ENCODE measurements at places on chromosomes 1 and 21.

GRCh38 chr1:62912028-62912638 is 128.2 kb downstream of the ATG4C start:
- DNase-seq = no peak

DNA sequence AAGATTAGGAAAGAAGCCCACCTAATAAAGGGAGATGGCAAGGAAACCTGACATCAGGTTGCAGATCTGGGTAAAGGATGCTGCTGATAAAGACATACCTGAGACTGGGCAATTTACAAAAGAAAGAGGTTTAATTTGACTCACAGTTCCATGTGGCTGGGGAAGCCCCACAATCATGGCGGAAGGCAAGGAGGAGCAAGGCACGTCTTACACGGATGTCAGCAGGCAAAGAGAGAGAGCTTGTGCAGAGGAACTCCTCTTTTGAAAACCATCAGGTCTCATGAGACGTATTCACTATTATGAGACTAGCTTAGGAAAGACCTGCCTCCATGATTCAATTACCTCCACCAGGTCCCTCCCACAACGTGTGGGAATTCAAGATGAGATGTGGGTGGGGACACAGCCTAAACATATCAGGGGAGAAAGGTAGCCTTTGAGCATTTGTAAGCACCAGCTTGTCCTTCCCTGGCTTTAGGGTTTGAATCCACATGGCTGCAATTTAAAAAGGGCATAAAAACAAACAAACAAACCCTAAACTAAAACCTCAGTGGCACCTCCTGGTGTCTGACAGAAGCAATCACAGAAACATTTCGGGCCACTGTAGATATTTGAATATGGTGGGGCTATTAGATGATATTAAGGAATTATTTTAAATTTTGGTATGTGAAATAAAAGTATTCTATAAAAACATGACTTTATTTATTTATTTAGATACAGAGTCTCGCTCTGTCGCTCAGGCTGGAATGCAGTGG is 33.1 kb downstream of the SLC2A7 start:
- DNase-seq = no peak

GRCh38 chr1:226308166-226308722 is 720 bp downstream of the LIN9 start:
- DNase-seq = no peak

DNA sequence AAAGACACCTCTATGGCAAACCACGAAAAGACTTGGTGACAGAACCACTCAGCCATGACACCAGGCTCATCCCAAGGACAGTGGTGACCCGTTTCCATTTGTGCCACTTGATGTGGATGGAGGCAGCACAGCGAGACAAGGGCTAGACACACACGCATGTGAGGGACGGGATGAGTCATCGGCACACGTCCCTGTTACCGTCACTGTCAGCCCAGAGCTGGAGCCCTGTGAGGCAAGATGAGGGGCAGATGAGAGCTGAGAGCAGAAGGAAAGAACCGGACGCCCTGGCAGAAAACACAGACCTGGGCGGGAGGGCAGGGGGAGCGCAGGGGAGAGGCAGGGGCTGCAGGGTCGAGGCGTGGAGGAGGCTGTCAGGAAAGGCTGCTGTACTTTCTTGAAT is 57.8 kb downstream of the SIK1 start:
- no peak for DNase-seq

- no peak for DNase-seq
Observed at GRCh38 chr1:17118706-17119075, 560 bp downstream of the PADI2 start.

- no peak for DNase-seq
Observed at GRCh38 chr1:162006081-162006480, 17.6 kb downstream of the OLFML2B start.

DNA sequence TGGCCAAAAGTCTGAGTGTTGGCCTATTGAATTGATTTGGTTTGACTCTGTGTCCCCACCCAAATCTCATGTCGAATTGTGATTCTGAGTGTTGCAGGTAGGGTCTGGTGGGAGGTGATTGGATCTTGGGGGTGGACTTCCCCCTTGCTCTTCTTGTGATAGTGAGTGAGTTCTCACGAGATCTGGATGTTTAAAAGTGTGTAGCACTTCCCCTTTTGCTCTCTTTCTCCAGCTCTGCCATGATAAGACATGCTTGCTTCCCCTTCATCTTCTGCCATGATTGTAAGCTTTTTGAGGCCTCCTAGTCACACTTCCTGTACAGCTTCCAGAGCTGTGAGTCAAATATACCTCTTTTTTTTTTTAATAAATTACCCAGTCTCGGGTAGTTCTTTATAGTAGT is 297.1 kb upstream of the ZRANB2 start:
- DNase-seq = no peak

GRCh38 chr1:158806916-158807536 is 24.1 kb upstream of the MNDA start:
- no peak for DNase-seq

DNA sequence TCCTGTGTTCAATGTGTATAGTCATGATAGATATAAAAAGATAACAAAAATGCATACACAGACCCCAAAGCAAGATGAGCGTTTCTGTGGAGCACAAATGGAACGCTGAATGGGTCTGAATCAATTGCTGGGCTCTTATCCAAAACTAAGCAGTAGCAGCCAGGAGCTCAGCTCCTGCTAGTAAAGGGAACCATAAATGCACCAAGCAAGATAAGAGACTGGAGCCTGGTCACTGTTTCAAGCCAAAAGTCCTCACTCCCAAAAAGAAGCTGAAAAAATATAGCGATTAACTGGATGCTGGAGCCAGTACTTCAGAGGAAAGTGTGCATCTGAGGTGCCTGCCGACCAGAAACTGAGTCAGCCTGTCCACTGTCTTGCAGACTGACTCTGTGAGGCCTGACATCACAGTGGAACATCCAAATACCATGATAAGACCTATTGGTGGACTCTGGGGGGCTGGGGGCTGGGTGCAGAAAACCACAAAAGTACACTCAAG is 68.9 kb downstream of the LRRC8C start:
- no peak for DNase-seq

DNA sequence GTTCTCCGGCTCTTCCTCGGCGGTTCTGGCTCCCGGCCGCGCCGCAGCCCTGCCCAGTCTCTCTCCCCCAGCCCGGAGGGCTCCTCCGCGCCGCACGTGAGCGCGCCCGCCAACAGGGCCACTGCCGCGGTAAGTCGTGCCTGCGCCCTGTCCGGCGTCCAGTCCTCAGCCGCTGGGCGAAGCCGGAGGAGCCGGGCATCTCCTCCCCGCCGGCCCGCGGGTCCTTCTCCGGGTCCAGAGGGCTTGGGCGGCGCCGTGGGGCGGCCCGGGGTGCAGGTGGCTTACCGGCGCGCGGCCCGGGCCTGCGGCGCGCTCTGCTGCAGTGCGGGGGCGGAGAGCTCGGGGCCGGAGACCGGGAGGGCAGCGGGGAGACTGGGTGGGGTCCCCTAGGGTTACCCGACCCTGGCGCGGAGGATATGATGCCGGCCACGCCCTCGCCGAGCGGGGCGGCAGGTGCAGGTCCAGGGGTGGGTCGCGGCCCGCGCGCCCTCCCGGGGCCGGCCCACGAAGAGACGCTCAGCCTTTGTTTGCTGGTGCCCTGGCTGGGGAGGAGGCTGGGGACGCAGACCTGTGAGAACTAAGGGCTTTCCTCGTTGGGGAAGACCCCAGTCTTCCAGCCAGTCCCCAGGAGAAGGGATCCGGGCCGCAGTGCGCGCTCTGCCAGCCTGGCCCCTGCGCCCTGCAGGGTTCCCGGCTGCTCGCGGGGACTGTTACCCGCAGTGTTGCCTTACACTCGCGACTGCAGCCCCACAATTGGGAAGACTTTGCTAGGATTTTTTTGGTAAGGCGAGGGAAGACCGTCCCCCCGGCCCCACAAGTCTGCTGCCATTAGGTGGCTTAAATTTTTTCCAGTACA is at the start of gene DOP1B:
DOP1B (plus strand) TSS at position 10 of the 856 bp plus-strand sequence. CDS start 7,910 bp downstream, outside the sequence.
- peak; percentile 42 for DNase-seq

- no peak for DNase-seq
Observed at GRCh38 chr21:44461464-44462001, 6.2 kb downstream of the LRRC3 start.

DNA sequence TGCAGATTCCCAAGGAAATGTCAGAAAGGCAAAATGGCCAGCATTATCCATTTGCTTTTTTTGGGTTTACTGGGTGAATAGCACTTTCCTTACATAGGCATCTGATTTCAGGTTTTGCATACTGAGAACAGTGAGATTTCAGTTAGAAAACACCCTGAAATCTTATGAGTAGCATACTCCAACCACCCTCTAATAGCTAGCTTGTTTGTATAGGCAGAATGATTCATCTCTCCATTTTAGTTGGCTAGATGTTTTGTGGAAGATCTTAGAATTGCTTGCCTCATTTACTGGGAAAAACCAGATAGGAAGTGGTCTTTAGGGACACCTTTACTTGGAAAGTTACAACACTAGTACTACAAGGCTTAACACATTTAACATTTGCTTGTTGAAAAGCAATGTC is 10.4 kb downstream of the KYAT3 start:
- DNase-seq = no peak

DNA sequence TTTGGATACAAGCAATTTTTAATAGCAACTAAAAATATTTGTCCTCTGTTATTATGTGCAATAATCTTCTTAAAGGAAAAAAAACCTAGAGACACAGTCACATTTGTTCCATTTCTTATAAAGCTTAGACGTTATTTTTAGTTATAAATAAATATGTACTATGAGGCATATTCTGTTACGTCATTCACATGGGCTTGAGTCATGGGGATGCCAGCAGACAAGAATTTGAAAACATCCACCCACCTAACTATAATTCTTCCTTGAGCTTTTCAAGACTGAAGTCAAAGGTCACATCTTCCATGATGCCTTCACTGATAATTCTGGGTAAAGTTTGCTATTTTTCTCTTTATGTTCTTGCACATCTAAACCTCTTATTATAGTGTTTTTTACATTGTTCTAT is 268.8 kb downstream of the KCTD3 start:
- no peak for DNase-seq

DNA sequence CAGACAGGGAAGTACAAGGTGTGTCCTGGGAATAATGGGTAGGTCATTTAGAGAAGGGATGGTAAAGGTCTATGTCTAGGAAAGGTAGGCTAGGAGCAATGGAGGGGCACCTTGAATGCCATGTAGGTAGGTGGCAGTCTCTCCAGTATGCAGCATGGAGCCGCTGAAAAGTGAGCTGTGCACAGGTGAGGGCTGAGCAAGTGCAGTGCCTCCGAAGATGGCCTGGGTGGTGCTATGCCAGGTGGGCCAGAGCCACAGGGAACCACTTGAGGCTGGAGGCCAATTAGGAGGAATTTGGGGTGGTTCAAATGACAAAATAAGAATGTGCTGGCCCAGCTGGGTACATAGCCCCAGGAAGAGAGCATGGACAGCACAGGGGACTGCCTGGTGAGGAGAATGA is 25.0 kb downstream of the RNU5D-1 start:
- no peak for DNase-seq

- DNase-seq = no peak
Observed at GRCh38 chr1:2259668-2260402, 31.7 kb downstream of the SKI start.

DNA sequence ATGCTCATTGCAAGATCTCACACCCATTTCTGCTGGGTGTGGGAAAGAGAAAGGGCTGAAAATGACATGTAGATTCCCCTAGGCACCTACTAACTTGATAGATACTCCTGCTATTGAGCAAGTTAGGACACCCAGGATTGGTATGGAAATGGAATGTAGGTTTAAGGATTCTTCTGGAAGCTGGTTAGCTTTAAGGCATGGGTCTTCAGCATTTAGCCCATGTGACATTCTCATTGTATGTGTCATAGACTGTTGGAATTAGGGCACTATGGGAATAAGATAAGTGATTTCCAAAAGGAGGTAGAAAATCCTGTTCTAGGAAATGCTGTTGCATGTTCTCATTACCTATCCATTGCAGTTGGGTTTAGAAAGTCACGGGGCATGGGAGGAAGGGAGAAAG is 76.2 kb downstream of the DISC1 start:
- no peak for DNase-seq

DNA sequence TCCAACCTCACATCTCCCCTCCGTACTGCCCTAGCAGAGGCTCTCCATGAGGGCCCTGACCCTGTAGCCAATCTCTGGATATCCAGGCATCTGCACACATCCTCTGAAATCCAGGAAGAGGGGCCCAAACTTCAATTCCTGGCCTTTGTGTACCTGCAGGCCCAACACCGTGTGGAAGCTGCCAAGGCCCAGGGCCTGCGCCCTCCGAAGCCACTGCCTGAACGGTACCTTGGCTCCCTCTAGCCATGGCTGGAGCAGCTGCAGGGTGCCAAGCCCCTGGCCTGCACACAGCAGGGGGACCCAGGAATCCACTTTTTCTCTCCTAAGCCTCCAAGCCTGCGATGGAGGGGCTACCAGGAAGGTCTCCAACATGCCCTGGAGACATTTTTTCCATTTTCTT is 84.2 kb downstream of the PTGER3 start:
- no peak for DNase-seq

DNA sequence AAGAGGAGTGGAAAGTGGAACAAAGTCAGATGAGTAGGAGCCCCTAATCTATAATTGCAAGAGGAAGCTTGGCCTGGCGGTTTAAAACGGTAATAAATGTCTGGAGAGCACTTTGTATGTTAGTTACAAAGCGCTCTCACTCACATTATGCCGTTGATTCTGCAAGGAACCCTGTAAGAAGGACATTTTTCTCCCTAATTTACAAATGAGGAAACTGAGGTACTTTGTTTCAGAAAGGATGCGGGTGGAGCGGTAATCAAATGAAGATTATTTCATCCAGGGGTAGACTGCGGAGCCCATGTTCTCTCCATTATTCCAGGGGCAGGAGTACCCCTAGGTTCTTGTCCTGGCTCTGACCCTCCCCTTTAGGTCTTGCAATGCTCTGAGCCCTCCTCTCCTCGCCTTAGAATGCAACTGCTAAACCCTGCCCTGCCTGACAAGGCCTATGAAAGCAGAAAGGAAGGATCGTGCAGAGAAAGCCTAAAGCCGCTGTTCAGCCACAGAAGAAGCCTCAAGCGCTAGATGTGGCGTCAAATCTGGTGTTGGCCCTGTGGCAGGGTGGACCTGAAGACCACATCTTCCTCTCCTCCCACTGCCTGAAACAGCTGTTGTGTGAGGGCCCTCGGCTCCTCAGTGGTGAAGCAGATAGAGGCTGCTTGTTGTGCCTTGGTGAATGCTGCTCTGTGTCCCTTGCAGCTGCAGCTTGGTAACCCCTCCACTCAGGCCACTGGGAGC is 588 bp upstream of the PACC1 start:
- DNase-seq = no peak

GRCh38 chr1:110455151-110455550 is 4.2 kb downstream of the PROK1 start:
- no peak for DNase-seq

DNA sequence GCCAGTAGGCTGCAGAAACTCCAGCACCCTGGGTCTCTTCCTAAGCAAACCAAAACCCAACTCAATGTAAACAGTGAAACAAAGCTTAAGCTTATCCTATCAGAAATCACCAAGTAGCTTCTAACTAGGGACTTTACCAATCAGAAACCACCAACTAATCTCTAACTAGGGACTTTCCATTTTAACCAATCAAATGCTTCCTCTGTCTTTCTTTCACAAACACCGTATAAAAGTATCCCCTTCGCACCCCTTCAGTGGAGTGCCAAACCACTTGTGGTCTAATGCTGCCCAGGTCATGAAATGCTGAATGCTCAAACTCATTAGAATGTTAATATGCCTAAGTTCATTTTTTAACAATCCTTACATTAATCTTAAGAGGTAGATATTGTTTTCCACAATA is 250.5 kb upstream of the DUSP10 start:
- DNase-seq = no peak

All from neuronal stem cell (in vitro differentiated cells).